HCEC 1CT (cell line): ENCODE measurements at places on chromosomes 1 and 21.

GRCh38 chr21:35922618-35923017, 137.7 kb downstream of the SETD4 start:
- DNase-seq, result peak; percentile 20

DNA sequence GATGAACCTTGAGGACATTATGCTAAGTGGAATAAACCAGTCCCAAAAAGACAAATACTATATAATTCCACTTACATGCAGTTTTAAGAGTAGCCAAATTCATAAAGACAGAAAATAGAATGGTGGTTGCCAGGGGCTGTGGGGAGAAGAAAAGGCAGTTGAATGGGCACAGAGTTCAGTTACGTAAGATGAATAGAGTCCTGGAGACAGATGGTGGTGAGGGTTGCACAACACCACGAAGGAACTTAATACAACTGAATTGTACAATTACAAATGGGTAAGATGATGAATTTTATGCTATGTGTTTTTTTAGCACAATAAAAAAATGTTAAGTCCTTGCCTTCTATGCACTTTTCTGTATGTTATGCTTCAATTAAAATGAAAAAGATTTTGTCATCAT, 66.6 kb downstream of the CD34 start:
- peak; percentile 55 for DNase-seq

- DNase-seq, result no peak
Measured at GRCh38 chr1:29753771-29754572, 517.6 kb downstream of the PTPRU start.

- DNase-seq, result no peak
Measured at GRCh38 chr1:190679454-190679853, 201.8 kb upstream of the BRINP3 start.
